H9 (cell line): ENCODE measurements at places on chromosomes 2 and 18. TPM values are rescaled to one million over a fixed set of nuclear protein-coding genes. Genes with fewer than 3 reads are reported as not detected.

The GAD1 gene
- total RNA-seq: 1.8 TPM in 2 replicates

- peaks cover 4% of the 10 kb centered on the region; the same call in 1 of the 2 replicates for H3K36me3 ChIP-seq
- H3K4me3 ChIP-seq: no peak overlapping the region
- H3K27ac ChIP-seq: no peak overlapping the region
- H3K4me1 ChIP-seq: peaks cover 3% of the 10 kb centered on the region; the same call in 1 of the 2 replicates
- H3K27me3 ChIP-seq: no peaks in the 10 kb centered on the region
- DNase-seq: no peak
Observed at GRCh38 chr2:30481323-30481800, 34.3 kb downstream of the LCLAT1 start.

DNA sequence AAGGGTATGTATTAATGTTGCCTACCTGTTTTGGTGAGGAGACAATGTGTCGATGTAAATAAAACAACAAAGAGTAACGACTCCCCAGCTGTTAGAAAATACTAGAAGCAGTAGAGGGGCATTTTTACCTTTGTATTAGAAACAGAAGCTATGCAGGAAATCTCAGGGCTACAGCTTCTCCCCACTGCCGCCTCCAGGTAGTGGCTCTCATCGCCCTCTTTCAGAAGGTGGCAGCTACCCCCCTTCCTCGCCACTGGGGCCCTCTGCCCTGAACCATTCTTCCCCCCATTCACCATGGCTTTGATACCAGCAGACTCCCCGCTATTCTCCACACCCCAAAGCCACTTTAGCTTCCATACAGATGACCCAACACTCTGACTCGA lies 6.7 kb downstream of the PLA2R1 start:
- DNase-seq: peak; percentile 31
- H3K27me3 ChIP-seq: no peaks in the 10 kb centered on the region
- H3K4me1 ChIP-seq: peaks cover 5% of the 10 kb centered on the region; the same call in 1 of the 2 replicates
- H3K36me3 ChIP-seq: peaks cover 13% of the 10 kb centered on the region
- H3K27ac ChIP-seq: no peak overlapping the region

GRCh38 chr2:186913870-186914269 lies 64.9 kb upstream of the ZSWIM2 start:
- no peak for DNase-seq
- no peaks in the 10 kb centered on the region for H3K4me1 ChIP-seq
- no peak overlapping the region for H3K4me3 ChIP-seq

The C2orf15 gene
- total RNA-seq: 5.6 and 6.2 TPM in 2 replicates

The SETBP1 gene
- total RNA-seq: 4.6 and 4.8 TPM in 2 replicates

DNA sequence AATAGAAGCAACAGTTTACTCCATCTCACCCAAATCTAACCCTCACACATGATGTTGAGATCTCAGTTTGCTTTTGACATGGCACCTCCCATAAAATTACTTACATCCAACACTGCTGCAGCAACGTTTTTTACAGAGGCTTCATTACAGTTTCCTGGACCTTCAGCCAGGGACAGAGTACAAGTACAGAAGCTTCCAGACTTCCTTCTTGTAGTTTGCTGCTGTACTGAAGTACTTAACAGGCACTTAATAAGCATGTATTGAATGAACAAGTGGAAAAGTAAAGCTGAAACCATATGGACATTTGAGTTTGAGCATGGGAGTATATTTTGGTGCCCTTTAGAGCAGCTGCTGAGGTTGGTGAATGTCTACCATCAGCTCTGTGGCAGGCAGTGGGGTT lies 514.2 kb downstream of the PTPRM start:
- H3K4me3 ChIP-seq: no peak overlapping the region
- H3K27ac ChIP-seq: no peak overlapping the region
- no peaks in the 10 kb centered on the region; the same call in 1 of the 2 replicates for H3K4me1 ChIP-seq
- no peaks in the 10 kb centered on the region for H3K36me3 ChIP-seq

DNA sequence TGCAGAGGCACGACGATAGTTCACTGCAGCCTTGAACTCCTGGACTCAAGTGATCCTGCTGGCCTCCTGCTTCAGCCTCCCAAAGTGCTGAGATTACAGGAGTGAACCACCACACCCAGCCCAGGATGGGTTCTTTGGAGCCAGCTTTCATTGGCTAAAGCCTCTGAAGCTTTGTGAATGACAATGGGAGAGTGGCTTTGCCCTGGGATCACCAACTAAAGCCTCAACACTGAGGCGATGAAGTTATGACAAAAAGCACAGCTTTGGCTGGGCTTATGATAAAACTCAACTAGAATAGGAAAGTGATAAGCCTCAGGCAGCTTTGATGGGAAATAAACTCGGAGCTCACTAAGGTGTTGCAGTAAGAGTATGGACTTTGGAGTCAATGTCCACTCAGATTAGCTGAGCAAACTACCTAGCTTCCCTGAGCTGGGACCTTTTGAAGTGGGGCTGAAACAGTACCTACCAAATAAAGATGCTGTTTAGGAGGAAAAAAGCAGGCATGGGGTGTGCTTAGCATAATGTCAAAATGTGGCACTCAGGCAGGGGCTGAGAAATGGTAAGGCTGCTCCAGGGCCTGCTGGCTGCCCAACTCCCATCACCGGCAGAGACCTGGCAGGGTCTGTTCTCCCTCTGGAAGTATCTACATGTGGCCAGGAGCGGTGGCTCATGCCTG lies 4.3 kb downstream of the TMEM127 start:
- no peaks in the 10 kb centered on the region for H3K27me3 ChIP-seq
- no peak overlapping the region for H3K4me3 ChIP-seq
- H3K36me3 ChIP-seq: peaks cover 5% of the 10 kb centered on the region; the same call in 1 of the 2 replicates
- DNase-seq: no peak
- H3K27ac ChIP-seq: no peak overlapping the region

GRCh38 chr2:128450211-128451024 lies 131.8 kb upstream of the HS6ST1 start:
- H3K27ac ChIP-seq: no peak overlapping the region
- no peaks in the 10 kb centered on the region; the same call in 2 of the 3 replicates for H3K36me3 ChIP-seq
- no peak overlapping the region for H3K4me3 ChIP-seq

The GRHL1 gene
- total RNA-seq: 2.5 and 2.8 TPM in 2 replicates

DNA sequence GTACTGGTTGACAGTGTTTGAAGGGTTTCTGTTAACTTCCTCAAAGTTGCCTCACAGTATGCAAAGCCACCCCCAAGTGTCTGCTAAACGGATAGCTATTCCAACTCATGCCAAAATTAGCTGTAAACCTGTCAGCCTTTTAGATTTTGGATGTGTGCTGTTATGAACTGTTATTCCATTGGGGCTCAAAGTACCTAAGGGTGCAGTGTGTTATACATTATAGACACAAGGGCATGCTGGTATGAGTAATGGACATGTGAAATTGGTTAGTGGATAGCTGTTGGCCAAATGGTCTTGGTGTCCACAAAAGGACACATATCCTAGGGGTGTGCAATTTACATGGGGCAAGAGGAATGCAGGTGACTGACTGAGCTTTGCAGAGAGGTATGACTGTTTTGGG lies 33.7 kb upstream of the CCBE1 start:
- no peak overlapping the region for H3K4me3 ChIP-seq
- H3K27me3 ChIP-seq: no peaks in the 10 kb centered on the region
- H3K36me3 ChIP-seq: no peaks in the 10 kb centered on the region; the same call in 2 of the 3 replicates
- no peak for DNase-seq
- H3K27ac ChIP-seq: no peak overlapping the region
- H3K4me1 ChIP-seq: no peaks in the 10 kb centered on the region

The SANBR gene
- 8.9 and 10.1 TPM in 2 replicates for total RNA-seq

- no peak for DNase-seq
- no peak overlapping the region for H3K27ac ChIP-seq
- no peak overlapping the region for H3K4me3 ChIP-seq
Observed at GRCh38 chr2:152319822-152320570, 15.0 kb upstream of the FMNL2 start.

GRCh38 chr2:95362486-95362885 lies 40.0 kb upstream of the FAHD2A start:
- H3K36me3 ChIP-seq: no peaks in the 10 kb centered on the region
- peak; percentile 18 for DNase-seq
- H3K4me3 ChIP-seq: no peak overlapping the region

The BOK gene
- total RNA-seq: 33.9 and 35.6 TPM in 2 replicates

GRCh38 chr2:70012887-70013286 lies 51.5 kb upstream of the ASPRV1 start:
- H3K4me1 ChIP-seq: no peaks in the 10 kb centered on the region; the same call in 1 of the 2 replicates
- no peak overlapping the region for H3K27ac ChIP-seq
- H3K4me3 ChIP-seq: no peak overlapping the region
- H3K27me3 ChIP-seq: no peaks in the 10 kb centered on the region
- peaks cover 4% of the 10 kb centered on the region for H3K36me3 ChIP-seq

DNA sequence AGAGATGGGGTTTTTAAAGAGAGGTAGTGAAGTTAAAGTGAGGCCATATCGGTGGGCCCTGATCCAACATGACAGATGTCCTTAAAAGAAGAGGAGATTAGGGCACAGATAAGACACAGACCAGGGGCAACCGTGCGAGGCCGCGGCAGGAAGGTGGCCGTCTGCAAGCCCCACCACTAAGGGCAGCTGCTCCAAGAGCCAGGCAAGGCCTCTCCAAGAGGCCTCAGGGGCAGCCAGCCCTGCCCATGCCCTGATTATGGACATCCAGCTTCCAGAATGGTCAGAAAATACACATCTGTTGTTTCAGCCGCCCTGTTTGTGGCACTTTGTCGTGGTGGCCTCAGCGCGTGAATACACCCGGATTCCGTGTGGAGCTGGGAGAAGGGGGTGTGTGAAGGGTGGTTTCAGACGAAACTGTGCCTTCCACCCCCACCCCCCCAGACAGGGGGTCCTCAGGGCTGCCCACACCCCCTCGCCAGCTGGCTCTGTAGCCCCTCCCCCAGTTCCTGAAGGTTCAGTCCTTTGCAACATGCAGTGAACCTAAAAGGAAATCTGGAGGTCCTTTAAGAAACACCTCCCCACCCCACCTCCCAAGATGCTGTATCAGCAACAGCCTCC lies 74.1 kb upstream of the SMAD7 start:
- no peak overlapping the region for H3K27ac ChIP-seq
- H3K4me3 ChIP-seq: no peak overlapping the region
- H3K4me1 ChIP-seq: no peaks in the 10 kb centered on the region
- H3K27me3 ChIP-seq: no peaks in the 10 kb centered on the region
- DNase-seq: no peak

The KCNJ3 gene
- 0.11 TPM in 1 of 2 replicates, not detected in the other for total RNA-seq

- H3K27me3 ChIP-seq: no peaks in the 10 kb centered on the region
- H3K4me3 ChIP-seq: no peak overlapping the region
- DNase-seq: no peak
- no peak overlapping the region for H3K27ac ChIP-seq
- no peaks in the 10 kb centered on the region for H3K36me3 ChIP-seq
Observed at GRCh38 chr2:135048122-135048521, 875 bp upstream of the MAP3K19 start.

DNA sequence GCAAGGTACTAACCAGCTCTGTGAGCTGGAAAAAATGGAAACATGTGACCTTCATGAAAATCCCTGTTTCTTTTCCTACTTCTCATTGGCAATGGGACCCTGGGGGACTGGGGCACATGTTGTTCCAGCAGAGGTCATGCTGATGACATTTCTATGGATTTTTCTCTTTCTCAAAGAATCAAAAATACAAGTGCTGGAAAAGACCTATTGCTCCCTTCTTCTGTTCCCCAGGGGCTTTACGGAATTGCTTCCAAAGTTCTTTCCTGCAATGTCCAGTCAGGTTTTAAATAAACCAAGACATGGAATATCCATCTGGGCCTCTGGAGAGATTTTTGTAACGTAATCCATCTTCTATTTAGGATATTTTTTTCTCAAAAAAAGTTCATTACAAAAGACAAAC lies 1006.1 kb upstream of the CELF4 start:
- H3K27ac ChIP-seq: no peak overlapping the region
- H3K4me3 ChIP-seq: no peak overlapping the region
- no peaks in the 10 kb centered on the region for H3K36me3 ChIP-seq
- no peak for DNase-seq
- H3K4me1 ChIP-seq: no peaks in the 10 kb centered on the region

The PRKAG3 gene
- not detected in 2 replicates for total RNA-seq

- no peaks in the 10 kb centered on the region; the same call in 1 of the 2 replicates for H3K36me3 ChIP-seq
- H3K4me1 ChIP-seq: no peaks in the 10 kb centered on the region; the same call in 1 of the 2 replicates
- no peak overlapping the region for H3K27ac ChIP-seq
- DNase-seq: no peak
- H3K4me3 ChIP-seq: peak overlapping the region; percentile 72
Observed at GRCh38 chr2:234494361-234495250, 2.3 kb downstream of the ARL4C start.

DNA sequence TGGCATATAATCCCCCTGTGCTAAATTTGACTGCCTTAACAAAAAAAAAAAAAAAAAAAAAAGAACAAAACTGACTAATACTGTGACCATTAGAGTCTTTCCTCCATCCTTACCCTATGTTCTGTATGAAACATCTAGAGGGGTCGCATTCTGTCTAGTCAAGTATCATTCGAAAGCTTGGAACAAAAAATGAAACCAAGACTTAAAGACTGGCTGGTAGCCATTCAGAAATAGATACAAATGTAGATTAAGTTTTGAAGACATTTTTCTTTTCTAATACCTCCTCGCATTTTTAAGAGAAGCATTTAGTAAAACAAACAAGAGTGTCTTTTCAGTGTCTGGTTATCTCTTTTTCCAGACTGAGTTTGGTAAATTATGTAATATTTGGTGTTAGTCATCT lies 66.7 kb downstream of the SPATS2L start:
- peaks cover 14% of the 10 kb centered on the region; the same call in 1 of the 2 replicates for H3K4me1 ChIP-seq
- H3K36me3 ChIP-seq: no peaks in the 10 kb centered on the region; the same call in 1 of the 2 replicates
- no peak for DNase-seq
- no peak overlapping the region for H3K27ac ChIP-seq
- H3K27me3 ChIP-seq: no peaks in the 10 kb centered on the region

GRCh38 chr2:145753966-145754365 lies 1234.0 kb upstream of the ZEB2 start:
- peaks cover 5% of the 10 kb centered on the region; the same call in 1 of the 2 replicates for H3K4me1 ChIP-seq
- H3K27ac ChIP-seq: no peak overlapping the region
- H3K4me3 ChIP-seq: no peak overlapping the region

The SERPINB4 gene
- 4.1 and 4.3 TPM in 2 replicates for total RNA-seq

- no peaks in the 10 kb centered on the region; the same call in 1 of the 2 replicates for H3K4me1 ChIP-seq
- no peak overlapping the region for H3K4me3 ChIP-seq
- no peak for DNase-seq
- H3K27ac ChIP-seq: no peak overlapping the region
Observed at GRCh38 chr2:100248971-100249370, 73.3 kb downstream of the LONRF2 start.

DNA sequence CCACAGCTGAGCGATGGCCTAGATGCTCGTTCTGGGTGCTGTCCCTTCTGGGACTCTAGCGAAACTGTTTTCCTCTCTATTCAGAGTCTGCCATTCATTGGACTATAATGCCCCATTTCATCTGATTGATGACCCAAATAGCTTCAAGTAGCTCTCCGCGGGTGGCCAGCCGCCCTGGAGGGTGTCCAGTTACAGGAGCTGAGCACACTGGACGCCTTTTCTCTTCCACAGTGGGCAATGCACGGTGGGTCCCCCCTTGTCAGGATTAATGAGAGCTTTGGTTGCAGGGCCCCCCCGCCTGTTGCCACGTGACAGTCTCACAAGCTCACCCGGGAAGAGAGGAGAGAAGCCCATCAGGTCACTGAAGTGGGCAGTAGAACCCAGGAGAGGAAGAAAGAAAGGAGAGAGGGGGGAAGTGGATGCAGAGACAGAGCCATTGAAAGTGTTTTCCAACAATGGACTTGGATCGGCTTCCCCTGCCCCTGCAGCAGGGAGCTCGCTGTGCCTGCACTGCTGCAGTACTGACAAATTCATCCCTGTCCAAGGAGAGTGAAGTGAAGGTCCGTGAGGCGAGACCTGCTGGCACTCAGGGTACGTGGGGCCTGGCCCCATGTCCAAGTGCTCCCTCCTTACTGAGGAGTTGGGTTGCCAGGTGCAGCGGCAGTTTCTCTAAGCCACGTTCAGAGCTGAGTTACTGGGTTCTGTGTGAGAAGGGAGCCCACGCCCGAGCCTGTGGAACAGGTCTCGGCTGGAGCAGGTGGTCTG lies 44.8 kb downstream of the DIPK1C start:
- H3K4me1 ChIP-seq: no peaks in the 10 kb centered on the region; the same call in 1 of the 2 replicates
- DNase-seq: no peak
- no peak overlapping the region for H3K27ac ChIP-seq
- no peaks in the 10 kb centered on the region for H3K36me3 ChIP-seq
- H3K27me3 ChIP-seq: no peaks in the 10 kb centered on the region
